Daoy (cell line): ENCODE measurements at places on chromosomes 3 and 15.

DNA sequence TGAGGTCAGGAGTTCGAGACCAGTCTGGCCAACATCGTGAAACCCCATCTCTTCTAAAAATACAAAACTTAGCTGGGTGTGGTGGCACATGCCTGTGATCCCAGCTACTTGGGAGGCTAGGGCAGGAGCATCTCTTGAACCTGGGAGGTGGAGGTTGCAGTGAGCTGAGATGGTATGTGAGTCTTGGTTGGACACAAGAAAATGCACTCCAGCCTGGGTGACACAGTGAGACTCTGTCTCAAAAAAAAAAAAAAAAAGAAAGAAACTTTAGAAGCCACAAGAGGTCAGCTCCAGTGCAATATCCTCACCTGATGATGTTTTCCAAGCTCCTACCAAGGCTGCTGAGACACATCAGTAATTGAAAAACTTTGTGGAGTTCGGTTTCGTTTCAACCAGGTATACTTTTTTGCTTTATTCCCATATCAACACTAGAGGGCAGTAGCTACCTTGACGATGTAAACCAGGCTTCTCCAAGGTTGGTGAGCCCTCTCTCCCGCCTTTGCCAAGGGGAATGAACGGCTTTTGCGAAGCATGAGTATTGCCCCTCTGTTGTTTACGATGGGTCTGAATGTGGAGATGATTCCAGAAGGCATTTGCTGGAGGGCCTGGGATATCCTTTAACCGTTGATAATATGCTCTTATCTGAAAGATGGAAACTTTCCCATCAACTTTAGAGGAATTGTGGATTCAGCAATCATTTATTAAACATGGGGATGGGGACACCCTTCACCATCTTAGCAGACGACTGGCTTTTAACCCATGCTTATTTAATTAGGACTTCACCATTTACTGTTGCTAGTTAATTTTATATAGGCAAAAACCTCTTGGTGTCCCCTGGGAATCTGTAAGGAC, 202.8 kb downstream of the SV2B start:
- DNase-seq: peak; percentile 65

GRCh38 chr3:101310978-101311375, 9.4 kb downstream of the IMPG2 start:
- no peak for DNase-seq

DNA sequence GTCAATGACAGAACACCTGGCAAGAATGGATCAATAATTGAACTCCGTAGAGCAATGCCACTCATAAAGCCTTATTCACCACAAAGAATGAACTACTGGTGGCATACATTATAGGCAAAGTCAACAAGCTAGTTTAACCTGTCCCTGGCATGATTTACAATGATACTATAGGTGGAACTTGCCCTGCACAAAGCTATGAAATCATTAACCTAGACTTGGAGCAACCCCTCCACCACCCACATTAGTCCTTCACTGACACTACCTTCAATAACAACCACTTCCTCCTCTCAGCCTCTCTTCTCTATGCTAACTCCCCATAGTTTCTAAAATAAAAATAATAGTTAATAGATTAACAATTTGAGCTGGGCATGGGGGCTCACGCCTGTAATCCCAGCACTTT, 54.4 kb downstream of the ACAP2 start:
- no peak for DNase-seq

- no peak for DNase-seq
These were observed 189.3 kb upstream of the SGO1 start for GRCh38 chr3:20375302-20375701.

GRCh38 chr3:104561324-104561723, 805.4 kb upstream of the ALCAM start:
- no peak for DNase-seq

GRCh38 chr3:187430576-187430975, 62.4 kb downstream of the RTP4 start:
- no peak for DNase-seq

GRCh38 chr3:138205527-138205926, 18.4 kb downstream of the ARMC8 start:
- DNase-seq: peak; percentile 6

GRCh38 chr3:106826791-106827311, 550.4 kb upstream of the CCDC54 start:
- peak; percentile 46 for DNase-seq

DNA sequence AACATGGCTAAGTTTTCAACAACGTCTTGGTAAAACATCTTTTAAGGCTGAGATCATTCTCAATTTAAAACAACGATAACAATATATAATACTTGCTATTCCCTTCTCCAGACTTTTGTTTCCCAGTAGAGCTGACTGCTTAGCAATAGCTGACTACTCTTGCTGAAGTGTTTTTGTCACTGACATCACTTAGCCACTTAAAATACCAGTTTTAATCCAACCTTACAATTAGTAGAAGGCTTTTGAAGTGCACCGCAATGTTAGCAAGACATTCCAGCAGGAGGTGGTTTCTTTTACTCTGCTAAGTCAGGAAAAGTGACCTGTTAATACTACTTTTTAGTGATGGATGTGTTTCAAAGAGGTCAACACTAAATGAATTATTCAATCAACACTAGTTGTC, 28.7 kb upstream of the GBE1 start:
- no peak for DNase-seq

DNA sequence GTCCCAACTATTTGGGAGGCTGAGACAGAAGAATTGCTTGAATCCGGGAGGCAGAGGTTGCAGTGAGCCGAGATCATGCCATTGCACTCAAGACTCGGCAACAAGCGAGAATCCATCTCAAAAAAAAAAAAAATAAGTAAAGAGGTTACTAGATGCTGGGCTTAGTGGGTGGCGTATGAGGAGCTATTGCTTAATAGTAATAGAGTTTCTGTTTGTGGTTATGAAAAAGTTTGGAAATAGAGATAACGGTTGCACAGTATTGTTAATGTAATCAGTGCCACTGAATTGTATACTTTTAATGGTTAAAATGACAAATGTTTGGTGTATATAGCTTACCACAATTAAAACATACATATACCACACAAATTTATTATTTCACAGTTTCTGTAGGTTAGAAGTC, 14.7 kb upstream of the HHATL start:
- no peak for DNase-seq

- no peak for DNase-seq
These were observed at the start of gene ZBED2 for GRCh38 chr3:111595232-111595631. Gene ZBED2 (minus strand): TSS chr3:111595346. CDS start chr3:111594201, 1,145 bp downstream.
